ENCODE measurements at places on chromosomes 11 and 22.
A peak's percentile ranks its signal among the peaks of the same experiment; 100 is the strongest.

- ATAC-seq: no peak
These were observed 296.2 kb downstream of the NTM start for GRCh38 chr11:131666617-131667016.

- no peak for ATAC-seq
These were observed 1.7 kb downstream of the PDE3B start for GRCh38 chr11:14645015-14645912.

DNA sequence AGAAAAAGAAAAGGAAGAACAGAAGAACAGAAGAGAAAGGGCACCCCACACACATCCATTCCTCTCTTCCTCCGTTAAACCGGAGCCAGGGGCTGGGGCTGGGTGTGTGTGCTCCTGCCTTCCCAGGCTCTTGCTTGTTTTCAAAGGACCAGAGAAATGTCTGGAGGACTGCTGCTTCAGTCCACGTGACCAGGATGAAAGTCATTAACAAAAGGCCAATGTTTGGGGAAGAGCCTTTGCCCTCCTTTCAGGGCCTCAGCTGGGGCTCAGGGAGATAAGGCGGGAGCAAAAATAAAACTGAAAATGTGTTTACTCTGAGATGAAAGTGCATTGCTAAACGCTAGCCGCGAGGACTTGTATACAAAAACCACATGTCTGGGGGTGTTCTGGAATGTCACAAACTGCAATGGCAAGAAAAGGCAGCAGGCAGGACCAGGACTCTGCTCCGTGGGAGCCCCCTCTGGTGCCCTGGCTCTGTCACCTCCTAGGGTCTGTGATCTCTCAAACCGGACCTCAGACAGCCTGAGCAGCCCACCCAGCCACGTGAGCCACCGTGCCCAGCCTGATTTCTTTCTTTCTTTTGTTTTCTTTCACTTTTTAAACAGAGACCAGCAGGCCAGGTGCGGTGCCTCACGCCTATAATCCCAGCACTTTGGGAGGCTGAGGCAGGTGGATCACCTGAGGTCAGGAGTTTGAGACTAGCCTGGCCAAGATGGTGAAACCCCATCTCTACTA is 31.6 kb upstream of the MYH9 start:
- no peak for ATAC-seq

DNA sequence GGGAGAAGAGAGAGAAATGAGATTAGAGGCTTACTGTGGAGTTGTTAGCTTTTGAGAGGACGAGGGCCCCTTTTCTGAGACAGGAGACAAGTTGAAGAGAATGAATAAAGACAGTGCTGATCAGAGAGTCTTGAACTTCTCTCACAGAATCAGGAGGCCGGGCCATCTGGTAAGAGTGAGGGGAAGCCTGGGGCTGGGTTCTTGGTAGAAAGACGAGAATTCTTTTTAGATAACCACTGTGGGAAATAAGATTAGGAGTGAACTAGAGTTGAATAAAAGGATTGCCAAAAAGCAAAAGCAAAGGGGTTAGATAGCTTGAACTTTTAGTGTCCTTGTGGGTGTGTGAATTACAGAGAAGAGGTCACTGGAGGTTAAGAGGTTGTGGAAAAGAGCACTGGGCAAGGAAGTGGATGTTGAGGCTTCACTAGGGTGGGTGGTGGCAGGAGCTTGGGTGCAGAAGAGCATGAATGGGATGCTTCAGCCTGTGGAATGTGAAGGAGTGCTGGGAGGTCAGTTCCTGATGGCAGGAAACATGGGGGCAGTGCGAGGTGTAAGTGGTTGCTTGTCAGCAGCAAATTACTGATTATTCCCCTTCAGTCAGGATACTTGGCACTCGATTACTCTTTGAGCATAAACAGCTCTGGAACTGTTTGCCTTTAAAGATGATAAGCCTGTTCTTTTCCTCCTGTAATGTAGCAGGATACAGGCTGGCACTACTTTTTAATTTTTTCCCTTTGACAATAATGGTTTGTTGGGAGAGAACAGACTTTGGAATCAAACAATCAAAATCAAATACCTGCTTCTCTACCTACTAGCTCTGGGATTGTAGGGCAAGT is 98.3 kb downstream of the ARHGAP42 start:
- ATAC-seq: no peak

- no peak for ATAC-seq
These were observed 29.2 kb upstream of the KCNA4 start for GRCh38 chr11:30045921-30046577.

GRCh38 chr22:43423046-43423445 is 11.2 kb downstream of the MPPED1 start:
- no peak for ATAC-seq

- ATAC-seq: no peak
These were observed 315.1 kb upstream of the API5 start for GRCh38 chr11:42996421-42997307.

GRCh38 chr22:37455896-37456295 is 28.6 kb upstream of the ELFN2 start:
- ATAC-seq: no peak

GRCh38 chr22:46366801-46367706 is 31.5 kb downstream of the TRMU start:
- ATAC-seq: no peak

DNA sequence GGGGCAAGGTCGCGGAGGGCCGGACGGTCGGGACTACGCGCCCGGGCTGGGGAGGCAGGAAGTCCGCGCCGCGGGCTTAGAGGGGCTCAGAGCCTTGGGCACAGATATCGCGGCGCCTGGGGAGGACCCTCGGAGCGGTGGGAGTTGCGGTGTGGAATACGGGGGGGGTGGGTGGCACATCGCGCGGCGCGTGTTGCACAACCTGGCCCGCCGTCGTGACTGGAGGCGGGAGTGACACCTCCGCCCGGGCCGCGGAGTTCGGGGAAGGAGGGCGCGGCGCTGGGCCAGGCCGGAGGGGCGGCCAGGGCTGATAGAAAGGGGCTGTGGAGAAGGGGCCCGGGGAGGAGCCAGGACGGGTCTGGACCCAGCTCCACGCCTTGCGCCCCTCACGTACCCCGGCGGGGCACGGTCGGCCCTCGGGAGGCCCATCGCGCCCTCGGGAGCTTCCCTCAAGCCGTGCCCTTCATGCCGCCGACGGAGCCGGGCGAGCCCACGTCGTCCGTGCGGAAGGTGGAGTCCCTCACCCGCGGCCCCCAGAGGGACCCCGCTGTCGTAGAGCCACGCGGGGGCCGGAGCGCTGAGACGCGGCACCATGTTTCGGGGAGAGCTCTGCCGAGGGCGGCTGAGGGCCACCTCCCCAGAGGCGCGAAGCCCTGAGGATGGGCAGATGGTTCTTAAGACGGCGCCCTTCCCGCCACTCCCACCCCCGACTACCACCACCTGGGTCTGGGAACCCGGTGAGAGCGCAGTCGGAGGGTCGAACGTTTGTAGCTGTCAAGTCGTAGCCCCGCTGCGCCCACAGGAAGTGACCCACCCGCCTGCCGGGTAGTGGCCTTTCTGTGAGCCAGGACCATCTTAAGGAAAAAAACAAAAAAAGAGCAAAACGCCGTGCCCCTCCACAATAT is 729 bp downstream of the IL17RA start:
- ATAC-seq: peak; percentile 57

- ATAC-seq: peak; percentile 27
These were observed 4.9 kb downstream of the APOL3 start for GRCh38 chr22:36155702-36156101.

DNA sequence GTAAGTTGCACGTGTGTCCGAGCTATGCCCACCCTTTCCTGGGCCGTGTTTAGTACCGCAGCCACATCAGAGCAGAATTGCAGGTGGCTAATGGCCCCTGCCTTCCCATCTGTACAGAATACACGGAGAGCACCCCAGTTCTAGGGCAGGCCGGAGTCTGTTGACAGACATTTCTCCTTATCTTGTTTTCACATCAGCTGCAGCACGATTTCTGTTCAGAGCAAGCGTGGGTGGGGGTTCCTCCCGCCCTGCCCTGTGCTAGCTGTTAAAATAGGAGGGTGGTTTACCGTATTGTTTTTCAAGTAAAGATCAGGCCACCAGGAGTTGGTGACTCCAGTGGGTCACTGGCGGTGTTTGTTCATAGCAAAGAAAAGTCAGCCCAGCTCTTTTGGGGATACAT is 41.1 kb downstream of the UBASH3B start:
- no peak for ATAC-seq

GRCh38 chr11:62560566-62561103 is 13.1 kb downstream of the EEF1G start:
- peak; percentile 89 for ATAC-seq

DNA sequence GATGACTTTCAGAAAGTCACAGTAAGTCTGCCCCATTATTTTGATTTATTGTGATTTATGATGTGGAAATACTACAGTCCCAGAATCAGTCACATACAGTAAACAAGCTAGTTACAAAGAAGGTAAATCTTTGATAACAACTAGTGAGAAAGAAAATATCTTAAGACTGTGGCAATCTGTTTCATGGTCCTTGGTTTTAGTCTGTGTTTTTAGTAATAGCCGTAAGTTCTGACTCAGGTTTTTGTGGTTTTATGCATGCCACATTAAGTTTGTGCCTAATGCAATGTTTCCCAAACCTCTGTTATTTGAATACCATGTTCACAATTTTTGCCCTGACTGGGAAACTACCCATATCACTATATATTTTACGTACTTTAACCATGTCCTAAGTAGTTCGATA is 6.7 kb downstream of the CEP295 start:
- ATAC-seq: no peak

DNA sequence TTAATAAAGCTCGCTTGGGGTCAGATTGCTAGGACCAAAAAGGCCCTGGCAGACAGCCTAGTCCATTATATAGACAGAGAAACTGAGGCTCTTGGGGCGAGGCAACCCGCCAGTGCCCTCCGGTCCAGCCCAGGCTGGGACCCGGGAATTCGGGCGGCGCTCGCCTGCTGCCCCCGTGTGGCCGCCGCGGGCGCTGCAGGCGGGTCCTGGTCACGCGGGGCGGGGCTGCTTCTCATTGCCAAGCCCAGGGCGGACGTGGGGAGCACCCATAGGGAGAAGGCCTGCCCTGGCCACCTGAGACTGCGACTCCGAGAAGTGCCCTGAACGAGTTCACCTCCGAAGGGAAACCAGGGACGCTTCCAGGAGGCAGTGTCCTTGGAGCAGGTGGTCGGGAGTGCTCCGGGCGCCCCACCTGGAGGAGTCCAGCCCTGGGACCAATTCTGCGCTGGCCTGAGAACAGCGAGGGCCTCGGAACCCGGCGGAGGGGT is 36.0 kb upstream of the CSNK1E start:
- peak; percentile 62 for ATAC-seq

GRCh38 chr22:40401532-40401931 is 31.1 kb downstream of the SGSM3 start:
- no peak for ATAC-seq

DNA sequence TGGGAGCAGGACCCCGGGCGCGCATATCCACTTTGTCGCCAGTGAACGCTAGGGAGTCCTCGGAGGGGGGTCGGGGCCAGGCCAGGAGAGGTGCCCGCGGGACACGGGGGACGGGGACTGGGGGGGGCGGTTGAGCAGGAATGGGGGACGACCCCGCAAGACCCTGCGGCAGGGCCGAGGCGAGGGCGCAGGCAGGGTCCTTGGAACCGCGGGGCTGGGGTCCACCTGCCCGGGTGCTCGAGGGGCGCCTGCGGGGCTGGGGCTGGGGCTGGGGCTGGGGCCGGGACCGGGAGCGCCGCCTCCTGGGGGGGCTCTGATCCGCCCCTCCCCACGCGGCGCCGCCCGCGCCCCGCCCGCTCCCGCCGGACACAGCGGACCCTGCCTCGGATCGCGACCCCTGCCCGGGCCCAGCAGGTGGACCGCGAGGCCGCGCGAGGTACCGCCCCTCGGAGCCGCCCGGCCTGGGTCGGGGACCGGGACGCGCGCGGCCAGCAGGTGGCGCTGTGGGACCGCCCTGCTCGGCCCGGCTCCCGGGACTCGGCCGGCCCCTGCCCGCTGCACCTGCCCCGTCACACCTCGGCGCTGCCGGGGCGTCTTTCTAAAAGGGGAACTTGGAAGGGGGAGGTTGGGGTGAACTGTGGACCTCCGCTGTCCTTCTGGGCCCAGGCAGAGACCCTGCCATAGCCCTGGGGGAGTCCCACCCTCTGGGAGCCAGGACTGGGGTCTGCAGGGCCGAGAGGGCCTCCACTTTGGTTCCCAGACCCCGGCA is 11.0 kb downstream of the CRELD2 start:
- ATAC-seq: peak; percentile 63

- no peak for ATAC-seq
These were observed 69.4 kb downstream of the DDX10 start for GRCh38 chr11:108734283-108734682.

- ATAC-seq: peak; percentile 84
These were observed 98.6 kb upstream of the CD44 start for GRCh38 chr11:35040221-35040942.

DNA sequence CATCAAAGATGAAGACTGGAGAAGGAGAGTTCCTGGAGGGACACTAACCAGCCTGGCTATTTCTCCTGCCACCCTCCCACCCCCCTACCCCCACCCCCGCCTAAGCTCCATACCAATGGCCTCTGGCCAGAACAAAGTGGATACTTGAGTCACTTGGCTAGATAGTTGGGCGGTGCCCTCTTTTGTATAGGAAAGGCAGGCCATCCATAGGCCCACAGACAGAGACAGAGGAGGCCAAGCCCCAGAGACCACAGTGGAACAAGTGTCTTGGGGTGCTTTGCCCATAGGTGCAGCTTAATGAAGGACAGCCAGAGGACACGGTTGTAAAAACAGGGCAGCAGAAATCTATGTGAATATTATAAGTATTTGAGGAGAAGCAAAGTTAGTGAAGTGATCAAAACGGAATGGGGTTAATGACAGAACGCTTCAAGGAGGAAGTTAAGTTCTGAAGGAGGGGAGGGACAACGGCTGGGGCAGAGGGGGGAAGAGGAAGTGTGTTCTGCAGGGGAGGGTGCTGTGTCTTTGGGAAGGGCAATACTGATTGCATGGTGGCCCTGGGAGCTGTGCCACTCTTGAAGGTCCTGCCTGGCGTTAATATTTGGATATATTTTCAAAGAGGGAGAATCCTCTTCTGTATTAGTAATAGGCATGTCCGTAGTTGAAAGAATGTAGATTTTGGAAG is 32.7 kb downstream of the FLI1 start:
- ATAC-seq: peak; percentile 46

DNA sequence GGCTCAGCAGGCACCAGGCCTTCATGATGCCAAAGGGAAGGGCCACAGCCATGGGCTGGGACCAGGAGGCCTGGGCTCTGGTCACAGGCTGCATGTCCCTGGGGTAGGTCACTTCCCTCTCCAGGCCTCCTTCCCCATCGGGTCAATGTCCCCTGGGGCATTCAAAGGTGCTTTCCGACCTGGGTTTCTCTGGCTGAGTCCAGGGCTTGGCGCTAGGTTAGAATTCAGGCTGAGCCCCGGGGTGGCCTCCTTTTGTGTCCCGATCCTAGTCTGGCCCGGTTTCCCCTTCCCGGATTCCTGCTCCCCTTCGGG is 12.2 kb downstream of the MAFF start:
- ATAC-seq: peak; percentile 2

DNA sequence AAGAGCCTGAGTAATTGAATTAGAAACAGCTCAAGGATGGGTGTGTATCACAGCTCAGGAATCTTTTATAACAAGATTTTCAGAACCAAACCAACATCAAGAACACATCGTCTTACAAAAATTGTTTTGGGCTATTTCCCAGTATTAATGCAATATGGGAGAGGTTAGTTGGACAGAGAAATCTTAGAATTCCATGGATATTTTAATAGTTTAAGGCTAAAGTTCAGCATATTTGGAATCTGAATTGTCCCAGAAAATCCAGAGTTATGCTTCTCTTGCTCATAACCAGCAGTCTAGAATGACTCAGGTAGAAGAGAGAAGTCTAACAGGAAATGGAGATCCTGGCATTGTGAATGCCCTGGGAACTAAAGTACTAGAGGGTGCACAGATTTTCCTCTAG is 74.6 kb downstream of the ADM start:
- peak; percentile 8 for ATAC-seq

Data from esophagus mucosa (tissue), 1 donor.